ENCODE measurements at places on chromosomes 5 and 9.

- DNase-seq: peak; percentile 86
Observed at GRCh38 chr5:151315998-151316597, 12.5 kb upstream of the SLC36A3 start.

- DNase-seq: no peak
Observed at GRCh38 chr5:160354666-160355065, 15.8 kb downstream of the C1QTNF2 start.

GRCh38 chr9:121237916-121238315 lies 30.0 kb upstream of the GSN start:
- no peak for DNase-seq

GRCh38 chr5:43683884-43684471 lies 81.0 kb downstream of the NNT start:
- no peak for DNase-seq

- DNase-seq: no peak
Observed at GRCh38 chr9:105507096-105507790, 50.7 kb upstream of the FKTN start.

DNA sequence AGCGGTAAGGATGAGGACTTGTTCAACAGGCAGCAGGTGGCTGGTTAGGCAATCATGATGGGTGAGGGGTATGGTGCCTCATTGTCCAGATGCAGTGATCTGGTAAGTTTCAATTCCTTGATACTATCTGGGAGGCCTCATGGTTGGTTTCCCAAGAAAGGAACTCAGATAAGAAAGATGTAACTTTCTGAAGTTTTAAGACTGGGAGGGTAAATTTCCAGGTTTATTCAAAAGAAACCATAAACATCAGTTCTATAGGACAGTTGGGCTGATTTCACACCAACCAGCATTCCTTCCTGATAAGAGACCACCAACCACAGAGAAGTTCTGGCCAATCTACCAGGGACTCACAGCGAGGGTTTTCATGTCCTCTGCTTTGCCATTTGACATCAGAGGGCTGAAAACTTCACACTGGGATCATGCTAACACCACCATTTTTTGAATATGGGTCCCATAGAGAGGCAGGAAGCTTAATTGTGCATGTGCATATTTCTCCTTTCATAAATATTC lies 773 bp upstream of the AGGF1 start:
- peak; percentile 26 for DNase-seq

GRCh38 chr9:136685790-136686533 lies 1.3 kb downstream of the AGPAT2 start:
- no peak for DNase-seq

DNA sequence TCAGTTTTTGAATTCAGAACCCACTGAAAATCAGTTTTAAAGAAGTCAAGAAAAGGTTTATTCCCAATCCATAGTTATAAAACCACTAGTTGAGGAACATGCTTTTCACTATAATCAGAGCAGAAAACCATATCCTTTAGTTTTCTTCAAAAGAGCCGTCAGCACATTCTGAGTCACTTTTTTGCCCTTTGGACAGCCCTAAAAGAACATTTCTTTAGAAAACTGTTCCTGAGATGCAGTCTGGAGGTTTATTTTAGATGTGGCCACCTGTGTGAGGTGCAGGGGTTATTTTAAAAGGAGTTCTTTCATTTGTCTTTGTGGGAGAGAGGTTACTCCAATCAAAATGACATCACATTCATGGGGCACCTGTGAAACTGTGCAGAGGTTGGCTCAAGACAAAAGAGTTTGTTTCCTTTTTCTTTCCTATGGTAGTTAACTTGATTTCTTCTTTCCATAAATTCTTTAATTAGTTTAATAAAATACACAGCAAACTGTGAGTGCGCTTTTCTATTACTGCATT lies 221.6 kb upstream of the RPS23 start:
- DNase-seq: no peak

DNA sequence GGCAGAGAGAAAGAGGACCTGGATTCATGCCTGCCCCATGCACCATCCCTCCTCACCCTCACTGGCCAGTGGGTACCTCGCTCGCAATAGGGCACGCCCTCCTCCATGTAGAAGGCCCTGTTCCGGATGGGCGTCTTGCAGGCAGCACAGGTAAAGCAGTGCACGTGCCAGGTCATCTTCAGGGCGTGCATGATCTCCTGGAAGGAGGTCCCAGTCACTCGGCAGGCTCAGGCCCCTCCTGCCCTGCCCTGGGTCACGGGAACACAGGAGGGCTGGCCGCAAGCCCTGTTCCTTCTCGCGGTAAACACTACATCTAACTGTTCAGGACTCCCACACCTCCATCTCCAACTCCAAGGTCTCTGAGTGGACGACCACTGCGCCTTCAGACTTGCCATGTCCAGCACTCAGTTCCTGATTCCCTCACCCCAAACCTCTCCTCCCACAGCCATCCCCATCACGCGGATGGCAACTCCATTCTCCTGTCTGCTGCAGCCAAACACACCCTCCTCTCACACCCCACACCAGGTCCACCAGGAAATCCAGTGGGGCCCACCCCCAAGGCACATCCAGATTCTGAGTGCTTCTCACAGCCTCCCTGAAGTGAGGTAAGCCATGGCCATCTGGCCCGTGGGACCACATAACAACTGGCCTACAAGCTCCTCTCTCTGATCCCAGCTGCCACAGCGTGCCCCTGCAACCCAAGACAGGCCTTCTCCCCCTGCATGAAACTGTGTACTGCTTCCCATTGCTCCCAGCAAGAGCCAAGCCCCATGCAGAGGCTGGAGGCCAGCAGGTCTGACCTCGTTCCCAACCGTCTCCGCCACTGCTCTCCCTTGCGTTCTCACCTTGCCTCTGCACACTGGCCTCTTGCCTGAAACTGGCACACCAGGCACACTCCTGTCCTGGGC lies 10.8 kb upstream of the DBN1 start:
- DNase-seq: no peak
